Memory B cell (primary cell): ENCODE measurements at places on chromosomes 16 and 17.

- DNase-seq: no peak
Measured at GRCh38 chr17:14282726-14283125, 18.2 kb upstream of the HS3ST3B1 start.

DNA sequence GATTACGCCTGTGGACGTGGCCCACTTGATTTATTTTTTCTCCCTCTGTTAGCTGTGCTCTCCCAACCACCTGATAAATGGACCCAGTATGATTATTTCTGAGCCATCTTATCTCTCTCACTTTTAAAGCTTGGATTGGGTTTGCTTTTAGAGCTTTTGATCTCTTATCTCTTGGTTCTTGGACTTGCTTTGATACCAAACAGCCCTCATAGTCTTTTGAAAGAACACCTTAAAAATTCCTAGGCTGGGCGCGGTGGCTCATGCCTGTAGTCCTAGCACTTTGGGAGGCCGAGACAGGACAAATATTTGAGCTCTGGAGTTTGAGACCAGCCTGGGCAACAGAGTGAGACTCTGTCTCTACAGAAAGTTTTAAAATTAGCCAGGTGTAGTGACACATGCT, 25.8 kb downstream of the SMTNL2 start:
- DNase-seq: no peak

DNA sequence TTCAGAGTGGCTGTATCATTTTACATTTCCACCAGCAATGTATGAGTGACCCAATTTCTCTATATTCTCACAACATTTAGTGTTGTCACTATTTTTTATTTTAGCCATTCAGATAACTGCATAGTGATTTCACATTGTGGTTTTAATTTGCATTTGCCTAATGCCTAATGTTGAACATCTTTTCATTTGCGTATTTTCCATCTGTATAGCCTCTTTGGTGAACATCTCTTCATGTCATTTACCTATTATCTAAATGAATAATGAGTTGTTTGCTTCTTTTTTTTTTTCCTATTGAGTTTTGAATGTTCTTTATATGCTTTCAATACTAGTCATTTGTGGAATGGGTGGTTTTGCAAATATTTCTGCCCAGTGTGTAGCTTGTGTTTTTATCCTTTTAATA, 120.9 kb upstream of the CPHXL start:
- no peak for DNase-seq

DNA sequence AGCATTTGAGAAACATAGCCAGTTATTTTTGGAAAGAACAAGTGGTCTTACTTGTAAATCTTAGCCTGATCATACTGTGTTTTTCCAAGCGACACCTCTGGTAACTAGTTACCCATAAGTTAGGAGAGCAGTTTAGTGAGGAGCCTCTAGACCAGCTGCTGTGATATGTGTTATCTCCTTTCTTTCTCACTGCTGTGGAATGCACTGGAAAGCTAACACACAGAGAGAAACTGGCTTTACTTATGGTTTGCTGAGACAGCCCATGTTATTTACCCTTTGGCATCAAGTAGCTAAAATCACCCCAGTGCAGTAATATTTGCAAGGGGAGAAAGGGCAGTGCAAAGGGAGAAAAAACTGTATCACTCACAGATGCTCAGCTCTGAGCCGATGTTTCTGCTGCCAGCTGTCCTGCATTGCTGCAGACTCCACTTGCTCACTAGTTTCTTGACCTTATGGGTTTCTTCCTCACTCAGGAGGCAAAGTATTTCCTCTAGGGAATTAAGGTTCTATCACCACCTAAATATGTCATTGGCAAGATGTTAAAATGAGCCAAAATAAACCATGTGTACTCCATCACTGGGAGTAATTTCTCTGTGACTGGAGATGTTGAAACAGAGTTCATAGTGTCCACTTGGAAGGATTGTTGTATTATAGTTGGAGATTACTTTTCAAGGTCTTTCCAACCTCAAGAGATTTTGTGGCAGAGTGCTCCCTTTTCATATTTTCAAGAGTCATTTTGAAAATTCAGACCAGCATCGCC, 2.3 kb downstream of the RBFOX1 start:
- DNase-seq: no peak

DNA sequence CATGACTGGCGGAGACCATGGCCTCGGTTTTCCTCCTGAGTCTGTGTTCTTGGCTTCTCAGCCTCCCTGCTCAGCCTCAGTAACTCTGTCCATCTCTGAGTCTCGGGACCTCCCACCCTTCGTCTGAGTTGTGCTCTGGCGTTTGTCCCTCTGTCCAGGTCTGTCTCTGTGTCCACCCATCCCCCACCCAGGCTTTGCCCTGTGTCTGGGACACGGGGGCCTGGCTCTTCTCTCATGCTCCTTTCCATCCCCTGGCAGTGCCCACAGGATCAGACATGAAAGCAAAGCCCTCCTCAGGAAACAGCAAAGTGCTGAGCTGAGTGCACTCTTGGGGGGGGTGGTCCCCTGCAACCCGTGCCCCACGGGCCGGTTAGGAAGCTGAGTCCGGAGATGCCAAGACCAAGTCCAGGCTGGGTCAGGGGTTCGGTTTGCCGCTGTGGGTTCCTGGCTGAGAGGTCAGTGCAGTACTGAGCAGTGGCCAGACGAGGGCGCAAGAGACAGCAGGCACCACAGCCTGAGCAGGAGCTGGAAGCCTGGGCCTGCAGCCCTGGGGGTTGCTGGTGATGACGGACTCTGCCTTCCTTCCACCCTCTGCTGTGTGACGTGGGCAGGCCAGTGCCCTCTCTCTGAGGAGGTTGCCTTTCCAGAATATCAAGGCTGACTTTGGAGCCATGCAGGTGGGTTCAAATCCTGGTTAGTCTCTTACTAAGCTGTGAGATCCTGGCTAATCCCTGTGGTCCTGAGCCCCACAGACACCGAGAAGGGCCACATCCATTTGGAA, 2.5 kb downstream of the P2RX1 start:
- peak; percentile 87 for DNase-seq

DNA sequence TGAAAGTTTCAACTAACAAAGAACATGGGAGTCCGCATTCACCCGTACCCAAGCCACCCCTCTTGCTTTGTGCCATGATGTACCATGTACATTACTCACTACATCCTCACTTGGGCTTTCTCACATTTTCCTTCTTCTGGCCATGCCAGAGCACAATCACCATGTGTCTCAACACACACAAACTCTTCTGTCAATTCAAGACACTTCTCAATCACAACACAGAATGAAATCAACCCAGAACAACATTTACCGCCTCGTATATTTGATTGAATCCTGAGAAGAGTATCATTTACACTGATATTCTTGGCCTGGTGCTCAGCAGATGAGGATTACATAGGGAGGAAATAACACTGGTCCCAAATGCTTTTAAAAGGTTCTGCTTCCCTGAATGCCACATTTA, 4.5 kb downstream of the ADAMTS18 start:
- no peak for DNase-seq

- DNase-seq: no peak
Measured at GRCh38 chr16:89973235-89973634, 24.7 kb downstream of the DEF8 start.

DNA sequence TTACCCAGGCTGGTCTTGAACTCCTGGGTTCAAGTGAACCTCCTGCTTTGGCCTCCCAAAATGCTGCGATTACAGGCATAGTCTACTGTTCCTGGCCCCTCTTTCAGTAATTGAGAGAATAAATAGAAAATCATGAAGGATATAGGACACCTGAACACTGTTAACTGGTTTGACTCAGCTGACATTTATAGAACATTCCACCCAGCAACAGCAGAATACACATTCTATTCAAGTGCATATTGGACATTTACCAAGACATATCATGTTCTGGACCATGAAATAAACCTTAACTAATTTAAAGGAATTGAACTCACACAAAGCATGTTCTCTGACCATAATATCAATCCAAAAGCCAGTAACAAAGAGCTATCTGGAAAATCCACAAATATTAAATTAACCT, 19.8 kb upstream of the BAIAP2 start:
- no peak for DNase-seq

DNA sequence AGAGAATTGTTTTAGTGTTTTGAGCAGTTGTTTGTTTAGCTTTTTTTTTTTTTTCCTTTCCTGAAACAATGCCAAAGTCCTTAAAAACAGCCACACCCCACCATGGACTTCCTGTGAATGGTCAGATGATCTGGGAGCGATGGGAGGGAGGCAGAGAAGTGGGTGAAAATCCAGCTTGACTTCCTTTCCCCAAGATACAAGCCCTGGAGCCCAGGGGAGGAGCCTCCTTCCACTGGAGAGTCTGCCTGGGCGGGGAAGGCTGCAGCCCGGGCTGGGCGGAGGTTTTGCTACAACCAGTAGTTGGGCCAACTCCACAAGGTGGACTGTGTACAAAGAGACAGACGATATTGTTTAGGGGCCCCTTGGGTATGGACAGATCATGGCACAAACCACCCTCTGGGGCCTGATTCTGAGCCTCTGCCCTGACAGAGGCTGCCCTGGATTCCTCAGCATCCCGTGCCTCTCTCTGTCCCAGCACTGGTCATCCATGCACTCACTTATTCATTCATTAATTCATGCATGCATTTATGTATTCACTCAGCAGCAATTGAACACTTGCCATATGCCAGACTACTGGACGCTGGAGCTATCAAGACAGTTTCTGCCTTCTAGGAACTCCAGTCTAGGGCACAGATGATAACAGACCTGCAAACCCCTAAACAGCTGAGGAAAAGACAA, 29.8 kb downstream of the WSB1 start:
- no peak for DNase-seq

GRCh38 chr16:77116856-77117255, 74.1 kb upstream of the MON1B start:
- no peak for DNase-seq

- no peak for DNase-seq
Measured at GRCh38 chr17:20203761-20204263, 194.7 kb downstream of the SPECC1 start.

GRCh38 chr16:66147291-66147690, 219.2 kb upstream of the CDH5 start:
- no peak for DNase-seq

GRCh38 chr17:62965686-62966425, at the start of gene TANC2:
TANC2 (plus strand) TSS chr17:62966235; CDS start chr17:63009560, 43,325 bp downstream.
- peak; percentile 70 for DNase-seq

- no peak for DNase-seq
Measured at GRCh38 chr17:13465678-13466077, 136.1 kb downstream of the HS3ST3A1 start.

DNA sequence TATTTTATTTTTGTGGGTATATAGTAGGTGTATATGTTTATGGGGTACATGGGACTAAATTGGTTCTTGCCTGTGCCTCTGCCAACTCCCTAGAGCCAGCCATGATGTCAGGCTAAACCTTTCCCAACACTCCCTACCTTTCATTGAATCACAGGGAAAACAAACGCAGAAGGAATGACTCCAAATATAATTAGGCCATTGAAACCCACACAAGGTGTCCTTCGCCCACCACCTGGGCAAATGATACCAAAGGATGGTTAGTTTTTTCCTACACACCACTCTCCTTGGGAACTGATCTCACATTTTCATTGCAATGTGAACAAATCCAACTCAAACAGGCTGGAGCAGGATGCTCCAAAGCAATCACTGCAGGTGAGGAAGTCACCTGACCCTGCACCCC, 27.5 kb downstream of the WSB1 start:
- no peak for DNase-seq

DNA sequence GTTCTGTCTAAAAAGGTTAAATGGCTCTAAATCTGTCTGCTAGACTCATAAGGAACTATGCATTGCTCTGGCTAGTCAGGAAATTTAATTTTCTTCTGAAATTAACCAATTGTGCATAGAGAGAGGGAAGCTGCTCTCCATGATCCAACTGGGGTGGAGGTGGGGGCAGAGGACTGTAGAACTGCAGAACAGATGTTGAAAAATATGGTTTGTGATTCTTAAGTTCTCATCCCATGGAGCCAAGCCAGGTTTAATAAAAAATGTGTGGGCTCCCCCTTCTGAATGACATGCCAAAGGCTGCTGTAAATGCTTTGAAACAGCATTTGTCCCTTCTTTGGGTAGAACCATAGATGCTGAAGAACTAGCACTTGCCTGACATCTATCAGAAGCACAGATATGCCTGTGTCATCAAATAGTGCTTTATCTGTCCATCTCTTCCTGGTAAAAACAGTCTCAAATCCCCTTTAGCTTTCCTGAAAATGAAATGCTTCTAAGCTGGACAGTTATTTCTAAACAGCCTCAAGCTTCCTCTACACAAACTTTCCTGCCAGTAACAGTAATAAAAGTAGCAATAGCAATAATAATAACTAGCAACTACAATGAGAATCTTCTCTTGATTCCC, 221.4 kb downstream of the CDH8 start:
- no peak for DNase-seq

DNA sequence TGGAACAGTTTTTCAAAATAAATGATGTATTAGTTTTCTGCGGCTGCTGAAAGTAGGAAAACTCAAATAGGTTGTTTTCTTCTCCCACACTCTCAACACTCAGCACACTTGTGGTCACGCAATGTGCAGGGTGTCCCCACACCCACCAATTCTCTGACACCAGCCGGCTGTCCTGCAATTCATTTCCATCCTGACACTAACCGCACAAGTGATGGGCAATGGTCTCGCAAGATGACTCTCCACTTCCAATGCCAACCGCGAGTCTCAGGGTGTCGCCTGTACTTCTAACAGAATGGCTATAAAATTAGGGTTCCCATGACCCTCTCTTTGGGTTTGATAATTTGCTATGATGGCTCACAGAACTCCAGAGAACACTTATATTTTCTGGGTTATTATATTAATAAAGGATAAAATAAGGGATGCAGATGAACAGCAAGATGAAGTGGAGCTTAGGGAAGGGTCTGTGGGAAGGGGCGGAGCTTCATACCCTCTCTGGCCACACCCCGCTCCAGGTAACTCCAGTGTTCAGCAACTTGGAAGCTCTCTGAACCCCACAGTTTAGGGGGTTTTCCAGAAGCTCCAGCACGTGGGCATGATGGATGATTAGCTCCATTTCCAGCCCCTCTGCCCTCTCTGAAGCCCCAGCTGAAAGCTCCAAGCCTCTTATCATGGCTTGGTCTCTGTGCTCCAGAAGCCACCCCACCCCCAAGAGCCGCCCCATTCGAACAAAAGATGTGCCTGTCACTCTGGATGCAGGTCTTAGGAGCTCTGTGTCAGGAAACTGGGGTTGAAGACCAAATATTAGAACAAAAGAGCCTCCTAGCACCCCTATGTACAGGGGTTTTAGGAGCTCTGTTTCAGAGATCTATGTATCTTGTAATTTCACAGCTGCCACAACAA, 19.8 kb downstream of the TAF1C start:
- DNase-seq: no peak

GRCh38 chr17:82213251-82214011, 789 bp upstream of the CCDC57 start:
- DNase-seq: peak; percentile 50

GRCh38 chr17:17831208-17832031, 5.4 kb downstream of the SREBF1 start:
- DNase-seq: no peak

GRCh38 chr17:57356153-57356718, 99.9 kb downstream of the MSI2 start:
- no peak for DNase-seq

GRCh38 chr17:76404256-76404655, 19.8 kb downstream of the SPHK1 start:
- no peak for DNase-seq

GRCh38 chr16:49733313-49734009, 122.5 kb downstream of the ZNF423 start:
- no peak for DNase-seq
